ENCODE measurements at places on chromosomes 13 and 19.

- DNase-seq, result no peak
Measured at GRCh38 chr13:114131583-114132418, 622 bp downstream of the RASA3 start.

DNA sequence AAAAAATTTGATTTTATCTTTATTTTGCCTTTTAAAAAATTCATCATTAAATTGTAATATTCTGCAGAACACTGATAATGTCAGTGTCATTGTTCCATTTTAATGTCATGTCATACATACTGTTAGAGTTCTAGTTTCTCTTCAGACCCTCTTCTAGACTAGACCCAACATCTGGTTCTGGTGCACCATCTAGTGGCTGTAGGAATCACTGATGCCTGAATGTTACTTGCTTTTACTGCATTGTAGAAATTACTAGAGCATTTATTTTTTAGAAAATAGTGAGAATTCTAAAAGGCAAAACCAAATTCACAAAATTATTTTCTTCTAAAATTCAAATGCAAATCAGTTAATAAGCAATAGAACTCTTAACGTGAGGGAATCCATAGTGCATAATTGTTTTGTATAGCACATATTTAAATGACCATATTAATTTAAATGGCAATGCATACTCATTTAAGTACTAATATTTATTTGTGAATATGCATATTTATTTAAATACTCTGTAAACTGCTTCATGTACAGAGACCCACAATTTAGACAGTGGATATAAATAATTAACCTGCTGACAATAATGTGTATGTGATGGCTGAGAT is 425.7 kb downstream of the KLF12 start:
- DNase-seq, result peak; percentile 34

- DNase-seq, result no peak
Measured at GRCh38 chr13:30766231-30766630, 30.9 kb downstream of the ALOX5AP start.

DNA sequence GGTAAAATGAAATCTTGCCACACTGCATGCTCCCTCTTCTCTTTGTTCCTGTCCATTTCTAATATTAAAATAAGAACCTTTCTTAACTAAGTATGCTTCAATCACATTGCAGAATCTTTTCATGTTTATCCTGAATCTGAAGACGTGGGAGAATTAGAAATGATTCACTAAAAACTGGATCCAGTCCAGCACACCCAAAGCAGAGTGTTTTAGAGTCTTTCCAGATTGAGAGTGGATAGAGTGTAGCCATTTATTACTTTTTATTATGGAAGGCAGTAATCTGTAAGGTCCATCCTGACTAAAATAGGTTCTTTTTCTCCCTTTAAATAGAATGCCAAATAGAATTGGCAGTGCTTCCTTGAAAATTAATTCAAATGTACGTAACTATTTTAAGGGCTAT is 453.5 kb downstream of the TDRD3 start:
- no peak for DNase-seq

DNA sequence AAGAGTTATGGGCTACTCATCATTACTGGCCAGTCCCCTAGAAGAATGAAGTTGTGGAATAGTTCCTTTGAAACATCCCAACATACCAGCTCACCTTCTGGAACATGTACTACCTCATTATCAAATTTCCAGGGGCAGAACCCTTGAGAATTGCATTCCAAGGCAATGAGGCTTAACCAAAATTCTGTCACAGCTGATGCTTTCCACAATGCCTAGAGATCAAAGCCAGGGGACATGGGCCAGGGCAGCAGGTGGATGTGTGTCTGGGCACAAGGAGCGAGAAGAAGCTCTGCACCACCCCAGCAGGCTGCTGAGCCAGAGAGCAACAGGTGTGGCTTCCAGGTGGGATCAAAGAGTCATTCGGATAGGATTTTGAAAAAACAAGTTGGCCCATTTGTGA is 362.1 kb downstream of the EFNB2 start:
- no peak for DNase-seq

DNA sequence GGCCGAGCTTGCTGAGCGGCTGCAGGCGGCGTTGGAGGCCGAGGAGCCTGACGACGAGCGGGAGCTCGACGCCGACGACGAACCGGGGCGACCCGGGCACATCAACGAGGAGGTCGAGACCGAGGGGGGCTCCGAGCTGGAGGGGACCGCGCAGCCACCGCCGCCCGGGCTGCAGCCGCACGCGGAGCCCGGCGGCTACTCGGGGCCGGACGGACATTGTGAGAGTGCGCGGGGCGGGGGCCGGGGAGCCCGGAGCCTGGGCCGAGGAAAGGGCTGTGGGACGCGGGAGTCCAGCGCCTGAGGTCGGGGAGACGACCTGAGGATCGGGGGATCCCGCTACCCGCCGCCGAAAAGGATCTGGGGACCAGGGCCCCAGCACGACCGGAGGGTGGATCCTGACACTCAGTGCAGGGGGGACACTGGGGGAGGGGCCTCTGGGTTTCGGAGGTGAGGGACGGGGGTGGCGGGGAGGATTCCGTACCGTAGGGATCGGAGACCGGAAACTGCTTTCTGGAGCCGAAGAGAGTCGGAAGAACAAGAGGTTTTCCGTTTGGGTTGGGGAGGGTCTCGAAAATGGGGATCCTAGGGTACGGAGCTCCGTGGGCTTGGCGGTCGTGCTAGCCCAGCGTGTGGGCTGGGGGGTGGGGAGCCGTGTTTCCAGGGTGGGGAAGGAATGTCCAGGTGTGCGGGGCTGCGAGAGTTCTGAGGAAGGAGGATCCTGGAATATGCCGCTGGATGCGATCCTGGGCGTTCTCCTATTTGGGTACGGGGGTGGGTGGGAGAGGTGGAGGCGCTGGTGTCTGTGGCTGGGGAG is 616 bp downstream of the HNRNPUL1 start:
- DNase-seq, result peak; percentile 44

DNA sequence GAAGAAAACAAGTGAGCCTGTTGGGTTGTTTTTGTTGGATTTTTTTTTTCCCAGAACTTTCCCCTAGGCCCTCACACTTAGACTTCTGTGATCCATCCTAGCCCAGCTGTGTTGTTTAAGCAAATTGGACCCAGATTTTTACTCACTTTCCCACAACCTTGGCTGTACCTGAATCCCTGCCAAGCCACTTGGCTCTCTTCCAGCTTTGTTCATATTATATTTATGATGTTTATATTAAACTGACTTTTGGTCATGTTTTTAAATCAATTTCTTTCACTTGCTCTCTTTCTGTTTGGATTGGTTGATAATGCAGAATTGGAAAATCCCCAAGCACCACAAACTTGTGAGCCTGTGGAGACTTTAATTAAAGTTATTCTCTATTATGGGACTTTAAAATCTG is 16.6 kb downstream of the OLFM4 start:
- no peak for DNase-seq

DNA sequence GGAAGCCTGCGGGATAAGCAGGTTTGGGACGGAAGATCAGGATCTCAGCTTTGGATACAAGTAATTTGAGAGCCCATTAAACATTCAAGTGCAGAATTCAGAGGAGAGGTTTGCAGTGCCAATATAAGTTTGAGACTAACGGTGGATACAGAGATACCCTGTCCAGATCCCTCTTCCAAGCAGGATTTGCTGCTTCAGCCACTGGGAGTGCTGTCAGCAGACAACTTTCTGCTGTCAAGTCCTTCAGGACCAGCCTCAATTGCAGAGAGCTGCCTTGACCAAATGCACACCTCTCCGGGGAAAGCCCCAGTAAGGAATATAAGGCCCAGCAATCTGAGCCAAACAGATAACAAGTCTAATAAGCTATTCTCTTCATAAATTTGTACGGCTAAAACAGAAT is 46.1 kb upstream of the ZNF780A start:
- DNase-seq, result no peak

DNA sequence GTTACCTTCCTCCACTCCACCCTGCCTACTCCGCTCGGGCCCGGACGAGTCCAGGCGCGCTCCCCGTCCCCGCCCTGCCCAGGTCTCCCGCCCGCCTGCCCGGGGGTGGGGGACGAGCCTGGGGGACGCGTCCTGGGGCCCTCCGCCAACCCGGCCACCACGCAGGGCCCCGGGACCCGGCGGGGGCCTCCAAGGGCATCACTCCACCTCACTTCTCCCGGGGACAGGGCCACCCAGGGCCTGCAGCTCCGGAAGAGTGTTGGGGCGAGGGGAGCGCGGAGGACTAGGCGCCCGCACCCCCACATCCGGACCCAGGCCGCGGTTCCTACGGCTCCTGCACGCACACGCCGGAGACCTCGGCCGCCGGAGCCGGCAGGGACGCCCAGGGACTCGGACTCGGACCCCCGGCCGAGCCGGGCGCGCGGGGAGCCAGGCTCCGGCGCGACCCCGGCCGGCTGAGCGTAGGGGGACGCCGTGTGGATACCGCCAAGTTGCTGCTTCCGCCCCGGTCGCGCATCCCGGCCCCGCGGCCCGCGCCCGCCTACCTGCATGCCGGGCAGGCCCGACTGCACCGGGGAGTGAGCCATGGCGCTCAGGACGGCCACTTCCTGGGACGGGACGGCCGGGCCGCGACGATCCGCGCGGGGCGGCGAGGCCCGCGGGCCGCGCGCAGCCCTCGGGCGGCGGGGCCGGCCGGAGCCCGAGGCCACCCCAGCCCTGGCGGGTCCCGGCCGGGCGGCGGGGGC is 534 bp downstream of the STK24 start:
- peak; percentile 46 for DNase-seq

- DNase-seq, result no peak
Measured at GRCh38 chr19:30570194-30570593, 198.0 kb downstream of the ZNF536 start.

- no peak for DNase-seq
Measured at GRCh38 chr19:40811478-40812341, 12.7 kb downstream of the EGLN2 start.

DNA sequence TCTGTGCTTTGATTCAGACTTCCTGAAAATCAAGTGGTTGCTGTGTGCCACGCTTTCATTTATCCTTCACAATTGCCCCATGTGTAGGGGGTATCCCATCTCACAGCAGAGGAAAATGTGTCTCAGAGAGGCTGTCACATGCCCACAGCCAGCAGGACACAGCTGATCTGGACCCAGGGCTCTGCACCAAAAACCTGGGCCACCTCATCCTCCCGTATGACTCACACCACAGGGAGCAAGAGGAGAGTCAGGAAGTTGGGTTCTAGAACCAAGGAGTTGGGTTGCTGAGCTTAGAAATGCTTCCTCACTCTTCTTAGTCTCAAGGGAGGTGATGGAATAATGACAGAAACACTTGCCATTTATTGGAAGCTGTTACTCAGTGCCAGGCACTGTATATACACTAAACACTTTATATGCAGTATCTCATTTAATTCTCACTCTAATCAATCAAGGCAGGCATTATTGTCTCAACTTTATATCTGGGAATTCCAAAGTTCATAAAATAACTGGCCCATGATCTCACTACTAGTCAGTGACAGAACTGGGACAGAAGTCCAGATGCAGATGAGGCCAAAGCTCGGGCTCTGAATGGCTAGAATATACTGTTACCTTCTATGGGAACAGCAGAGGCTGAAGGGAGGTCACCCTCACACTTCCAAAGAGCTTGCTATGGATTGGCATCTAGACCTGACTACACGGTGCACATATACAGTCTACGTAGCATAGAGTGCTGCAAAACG is 47.7 kb upstream of the ATP12A start:
- DNase-seq, result no peak

DNA sequence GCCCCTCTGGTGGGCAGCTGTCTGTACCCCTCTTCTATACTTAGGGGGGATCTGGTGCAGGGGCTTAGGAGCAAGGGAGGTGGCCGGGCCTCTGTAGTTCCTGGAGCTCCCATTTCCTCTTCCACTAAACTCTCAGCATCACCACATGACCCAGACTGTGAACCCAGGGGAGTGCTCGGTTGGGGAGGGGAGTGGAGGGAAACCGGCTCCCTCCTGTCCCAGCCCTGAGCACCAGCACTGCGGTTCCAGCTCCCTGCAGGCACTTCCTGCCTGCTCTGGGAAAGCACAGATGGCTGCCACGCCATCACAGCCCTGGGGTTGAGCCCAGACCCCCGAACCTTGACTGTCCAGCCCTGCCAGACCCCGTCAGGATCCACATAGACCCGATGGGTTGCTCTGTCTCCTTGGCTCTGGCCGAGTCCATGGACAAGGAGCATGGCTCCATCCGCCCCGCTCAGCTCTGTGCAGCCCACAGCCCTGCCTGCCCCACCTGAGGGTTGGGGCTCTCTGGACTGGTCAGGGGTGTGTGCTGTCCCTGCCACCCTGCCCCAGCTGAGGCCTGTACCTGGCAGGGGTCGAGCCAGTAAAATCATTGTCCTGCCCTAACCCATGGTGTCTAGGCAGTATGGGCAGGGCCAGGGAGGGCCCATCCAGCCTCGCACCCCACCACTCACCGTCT is 36.0 kb upstream of the SLC7A10 start:
- no peak for DNase-seq

DNA sequence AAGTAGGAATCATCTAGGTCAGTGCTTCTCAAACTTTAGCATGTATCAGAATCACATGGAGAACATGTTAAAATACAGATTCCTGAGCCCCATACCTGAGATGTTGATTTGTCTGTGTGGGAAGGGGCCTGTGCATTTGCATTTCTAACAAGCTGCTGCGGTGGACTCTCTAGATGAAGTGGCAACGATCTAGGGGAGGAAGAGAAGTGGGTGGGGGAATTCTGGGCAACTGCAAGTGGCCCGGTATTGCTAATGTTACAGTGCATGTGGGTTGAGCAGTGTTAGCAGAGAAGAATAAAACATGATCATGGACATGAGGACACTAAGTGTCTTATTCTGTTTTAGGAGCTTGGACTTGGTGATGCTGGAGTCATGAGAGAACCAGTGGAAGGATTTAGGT is 329.0 kb downstream of the OLFM4 start:
- DNase-seq, result no peak

GRCh38 chr19:46640656-46641055 is 4.7 kb upstream of the GNG8 start:
- no peak for DNase-seq

DNA sequence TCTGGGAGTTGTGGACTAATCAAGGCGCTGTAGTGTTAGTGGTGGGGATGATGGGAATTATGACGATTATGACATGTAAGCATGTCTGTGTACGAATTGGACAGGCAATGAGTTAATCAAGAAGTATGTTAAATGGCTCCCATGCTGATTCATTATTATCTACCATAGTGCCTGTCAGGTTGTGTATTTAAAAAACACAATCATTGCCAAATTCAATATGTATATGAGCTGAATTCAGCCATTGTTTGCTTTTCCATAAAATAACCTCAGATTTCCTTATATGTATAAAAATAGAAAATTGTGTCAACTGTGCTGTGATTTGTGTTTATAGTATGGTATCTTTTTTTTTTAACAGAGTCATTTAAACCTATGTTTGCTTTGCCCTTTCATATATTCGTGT is 37.1 kb downstream of the PCCA start:
- no peak for DNase-seq

- DNase-seq, result no peak
Measured at GRCh38 chr13:55660851-55661250, 1479.9 kb upstream of the PRR20A start.
